Activated CD4-positive, CD25-positive, alpha-beta regulatory T cell treated with anti-CD3 and anti-CD28 coated beads, Interleukin-2, amount 50 U/mL, for 24 hours (primary cell): ENCODE measurements at places on chromosomes 7 and 10.

GRCh38 chr10:79310200-79310865 is 36.9 kb upstream of the PPIF start:
- no peak for ATAC-seq

DNA sequence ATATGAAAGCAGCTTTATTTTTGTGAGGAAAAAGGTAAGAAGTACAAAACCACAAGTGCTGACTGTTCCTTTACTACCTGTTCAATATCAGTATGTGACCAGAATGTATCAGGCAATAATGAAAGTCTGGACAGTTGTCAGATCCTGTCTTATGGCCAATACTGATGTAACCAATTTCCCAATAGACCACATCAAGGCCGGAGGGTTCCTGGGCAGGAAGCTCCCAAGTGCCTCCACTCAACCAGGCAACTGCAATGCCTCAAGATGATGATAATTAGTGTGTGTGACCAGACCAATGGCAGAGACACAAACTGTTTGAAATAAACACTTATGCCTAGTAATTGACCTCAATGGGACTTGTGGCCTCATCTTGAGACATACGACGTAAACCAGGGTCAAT is 149.4 kb upstream of the ASAH2 start:
- ATAC-seq = no peak

DNA sequence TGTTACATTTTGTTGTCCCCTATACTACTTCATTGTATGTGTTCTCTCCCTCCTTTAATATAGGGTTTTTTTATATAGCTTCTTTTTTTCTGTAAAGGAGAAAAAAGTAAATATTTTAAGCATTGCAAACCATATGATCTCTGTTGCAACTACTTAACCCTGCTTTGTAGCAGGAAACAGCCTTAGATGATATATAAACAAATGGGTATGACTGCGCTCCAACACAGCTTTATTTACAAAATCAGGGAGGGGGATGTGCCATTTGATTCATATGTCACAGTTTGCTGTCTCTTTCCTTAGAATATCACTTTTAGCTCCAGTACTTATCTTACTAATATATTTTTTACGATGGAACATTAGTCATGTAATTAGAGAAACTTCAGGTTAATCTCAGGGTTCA is 155.2 kb upstream of the GNAI1 start:
- ATAC-seq = no peak

DNA sequence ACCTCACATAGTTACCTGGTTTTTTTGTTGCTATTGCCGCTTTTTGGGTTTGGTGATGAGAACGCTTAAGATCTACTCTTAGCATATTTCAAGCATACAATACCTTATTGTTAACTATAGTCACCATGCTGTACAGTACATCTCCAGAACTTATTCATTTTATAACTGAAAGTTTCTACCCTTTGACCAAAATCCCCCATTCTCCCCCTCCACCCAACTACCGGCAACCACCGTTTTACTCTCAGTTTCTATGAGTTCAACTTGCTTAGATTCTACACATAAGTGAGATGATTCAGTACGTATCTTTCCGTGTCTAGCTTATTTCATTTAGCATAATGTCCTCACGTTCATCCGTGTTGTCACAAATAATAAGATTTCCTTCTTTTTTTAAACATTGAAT is 86.7 kb upstream of the IL6 start:
- peak; percentile 92 for ATAC-seq

DNA sequence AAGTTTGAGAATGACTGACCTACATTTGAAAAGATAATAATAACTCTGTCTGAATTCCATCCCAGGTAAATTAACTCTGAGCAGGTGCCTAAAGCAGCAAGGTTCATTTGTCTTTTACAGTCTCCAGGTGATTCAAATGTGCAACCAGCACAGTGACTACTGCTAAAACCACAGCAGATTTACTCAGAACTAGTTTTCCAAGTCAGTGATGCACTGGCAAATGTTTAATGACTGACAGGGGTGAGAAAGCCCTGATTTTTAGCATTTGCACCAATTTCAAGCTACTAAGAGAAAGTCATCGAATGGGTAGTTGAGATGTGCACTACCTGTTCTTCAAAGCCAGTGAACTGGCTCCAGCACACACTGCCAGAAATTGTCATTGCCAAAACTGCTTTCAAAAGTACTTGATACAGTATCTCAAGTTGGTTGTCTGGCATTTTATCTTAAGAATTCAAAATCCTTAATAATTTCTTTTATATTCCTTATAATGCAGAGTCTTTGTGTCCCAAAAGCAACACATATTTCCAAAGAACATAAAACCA is 60.3 kb downstream of the ATOH7 start:
- no peak for ATAC-seq
